Stimulated activated CD8-positive, alpha-beta memory T cell treated with anti-CD3 and anti-CD28 coated beads, Interleukin-15, amount 100 ng/mL, for 4 hours (primary cell): ENCODE measurements at places on chromosomes 16 and 17.

DNA sequence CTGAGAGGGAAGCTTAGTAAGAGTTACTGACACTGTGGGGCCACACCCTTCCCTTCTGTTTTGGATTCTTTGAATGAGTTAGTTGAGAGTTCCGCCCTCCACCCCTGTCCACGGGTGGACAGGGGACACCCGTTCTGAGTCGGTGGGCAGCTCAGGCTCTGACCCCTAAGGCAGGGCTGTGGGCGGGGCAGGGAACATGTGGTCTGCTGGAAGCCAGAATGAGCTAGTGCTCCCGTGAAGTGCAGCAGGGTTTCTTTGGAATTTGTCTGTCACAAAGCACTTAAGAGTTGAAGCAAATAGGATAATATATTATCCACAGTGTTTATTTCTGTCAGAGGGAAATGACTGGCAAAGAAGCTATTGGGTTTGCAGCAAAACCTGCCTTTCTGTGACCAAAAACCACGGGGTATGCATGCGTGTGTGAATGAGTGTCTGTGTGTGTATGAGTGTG lies 90.1 kb downstream of the CLEC16A start:
- no peak for DNase-seq

GRCh38 chr17:68942389-68942788 lies 12.8 kb downstream of the ABCA8 start:
- no peak for DNase-seq

GRCh38 chr16:22710326-22710725 lies 103.6 kb upstream of the HS3ST2 start:
- no peak for DNase-seq

DNA sequence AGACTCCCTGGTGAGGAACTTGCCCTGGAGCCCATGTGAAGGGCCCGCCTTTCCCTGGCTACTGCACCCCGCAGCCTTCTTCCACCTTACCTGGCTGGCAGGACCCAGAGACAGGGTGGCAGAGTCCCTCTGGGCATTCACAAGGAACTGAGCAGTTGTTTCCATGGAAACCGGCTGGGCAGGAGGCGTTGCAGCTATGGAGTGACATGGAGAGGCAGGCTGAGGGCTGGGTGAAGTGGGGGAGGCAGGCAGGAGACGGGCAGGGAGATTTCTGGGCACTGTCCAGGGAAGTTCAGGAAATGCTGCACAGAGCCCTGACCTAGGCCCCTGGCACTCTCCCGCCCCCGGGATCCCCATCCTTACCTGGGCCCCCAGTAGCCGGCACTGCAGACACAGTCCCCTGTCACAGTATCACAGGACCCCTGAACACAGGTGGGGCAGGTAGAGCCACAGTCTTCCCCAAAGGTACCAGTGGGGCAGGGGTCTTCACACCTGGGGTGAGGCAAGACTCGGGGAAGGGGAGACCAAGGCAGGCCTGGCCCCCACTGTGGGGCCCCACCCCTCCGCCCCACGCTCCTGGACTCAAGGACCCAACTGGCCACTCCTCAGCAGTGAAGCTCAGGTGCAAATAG lies 5.9 kb downstream of the SCARF1 start:
- no peak for DNase-seq

DNA sequence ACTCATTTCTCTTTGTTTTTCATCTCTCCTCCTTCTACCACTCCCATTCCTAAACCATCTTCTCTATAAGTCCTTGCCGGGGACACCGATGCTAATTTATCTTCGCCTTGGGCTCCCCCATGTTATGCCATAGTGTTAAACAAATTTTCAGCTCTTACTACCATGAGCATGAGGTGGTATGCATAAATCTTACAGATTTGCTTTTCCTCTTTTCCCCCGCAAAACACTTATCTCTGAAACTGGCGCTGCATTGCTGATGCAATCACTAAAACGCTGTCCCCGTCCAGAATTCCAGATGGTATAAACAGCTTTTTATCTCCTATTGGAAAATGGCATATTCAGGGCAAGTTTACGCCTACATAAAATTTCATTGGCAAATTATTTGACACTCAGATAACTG lies 673.6 kb upstream of the CDH8 start:
- DNase-seq: no peak

DNA sequence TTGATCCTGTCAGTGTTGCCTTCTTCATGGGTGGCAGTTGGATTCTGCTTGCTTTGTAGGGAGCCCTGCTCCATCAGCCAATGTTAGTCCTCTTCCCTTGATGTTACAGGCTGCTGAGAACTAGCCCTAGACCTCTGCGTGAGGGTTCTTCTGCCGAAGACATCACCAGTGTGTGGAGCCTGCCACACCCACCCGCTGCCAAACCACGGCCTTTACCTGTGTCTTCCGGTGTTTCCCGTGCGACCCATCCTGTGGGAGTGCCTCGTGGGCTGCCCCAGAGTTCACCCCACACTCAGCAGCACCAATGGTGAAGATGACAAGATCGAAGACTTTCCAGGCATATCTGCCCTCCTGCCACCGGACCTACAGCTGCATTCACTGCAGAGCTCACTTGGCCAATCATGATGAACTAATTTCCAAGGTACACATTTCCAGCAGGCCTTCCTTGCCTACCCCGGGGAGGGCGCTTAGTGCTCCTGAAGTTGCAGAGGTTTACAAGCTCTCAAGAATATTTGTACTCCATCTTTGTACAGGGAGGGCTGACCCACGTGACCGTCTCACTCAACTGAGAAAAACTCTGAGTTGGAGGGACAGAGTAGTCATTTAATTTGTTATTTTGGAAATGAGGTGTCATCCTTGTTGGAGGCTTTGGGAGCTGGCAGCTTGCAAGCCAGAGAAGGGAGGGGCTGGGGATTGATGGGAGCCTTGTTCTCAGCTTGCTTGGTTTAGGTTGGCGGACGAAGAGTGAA lies 21.8 kb downstream of the YPEL2 start:
- DNase-seq: no peak

DNA sequence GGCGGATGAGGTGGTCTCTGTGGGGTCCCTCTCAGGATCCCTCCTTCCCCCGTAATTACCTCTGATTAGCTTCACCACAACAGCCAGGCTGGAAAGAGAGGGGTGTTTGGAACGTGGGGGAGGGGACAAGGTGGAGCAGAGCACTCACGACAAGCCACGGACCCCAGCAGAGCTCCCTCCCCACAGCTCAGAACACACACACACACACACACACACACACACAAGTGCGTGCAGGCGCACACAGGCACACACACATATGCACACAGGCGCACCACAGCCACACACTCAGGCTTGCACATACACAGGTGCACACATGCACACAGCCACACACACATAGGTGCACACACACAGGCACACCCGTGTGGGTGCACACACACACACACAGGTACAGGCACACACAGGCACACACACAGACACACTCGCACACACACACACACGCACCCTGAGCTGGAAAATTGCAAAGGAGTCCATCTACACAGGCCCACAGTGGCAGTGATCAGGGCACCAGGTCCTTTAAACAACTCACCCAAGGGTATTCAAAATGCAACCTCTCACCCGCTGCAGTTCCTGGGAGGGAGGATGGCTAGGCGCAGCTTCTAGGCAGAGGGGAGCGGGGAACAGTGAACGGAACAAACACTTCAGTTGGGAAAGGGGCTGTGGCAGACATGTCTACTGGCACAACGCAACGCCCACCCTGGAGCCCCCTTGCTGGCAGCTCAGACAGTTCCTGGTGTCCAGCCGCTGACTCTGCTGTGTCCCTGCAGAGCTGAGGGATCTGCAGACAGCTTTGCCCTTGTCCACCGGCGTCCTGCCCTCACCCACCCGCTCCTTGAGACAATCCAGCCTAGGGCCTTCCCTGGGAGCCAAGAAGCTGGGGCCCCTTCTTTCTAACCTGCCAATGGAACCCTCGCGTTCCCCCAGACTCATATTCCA lies 59.9 kb upstream of the DLX4 start:
- DNase-seq: no peak
